ENCODE measurements at places on chromosomes 5 and 9.

- no peak for DNase-seq
Observed at GRCh38 chr5:5353681-5354080, 68.8 kb upstream of the ICE1 start.

DNA sequence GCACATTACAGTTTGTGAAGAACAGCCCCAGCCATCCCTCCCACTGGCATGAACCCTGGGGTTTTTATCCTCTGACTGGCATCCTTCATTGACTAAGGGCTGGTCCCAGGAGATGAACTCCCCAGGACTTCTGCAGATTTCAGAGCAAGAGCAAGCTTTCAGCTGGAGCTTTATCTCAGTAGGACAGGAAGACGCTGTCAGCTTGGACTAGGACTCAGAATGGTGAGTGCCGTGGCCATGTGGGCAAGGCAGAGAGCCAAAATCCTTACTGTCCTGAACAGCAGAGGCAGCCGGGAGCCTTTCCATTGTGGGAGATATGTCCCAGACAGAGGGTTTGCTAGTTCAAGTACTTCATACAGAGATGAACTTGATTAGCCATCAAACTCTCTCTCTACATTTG is 3.2 kb upstream of the ACOT12 start:
- DNase-seq: no peak

GRCh38 chr9:78005231-78006002 is 26.2 kb downstream of the GNAQ start:
- no peak for DNase-seq

DNA sequence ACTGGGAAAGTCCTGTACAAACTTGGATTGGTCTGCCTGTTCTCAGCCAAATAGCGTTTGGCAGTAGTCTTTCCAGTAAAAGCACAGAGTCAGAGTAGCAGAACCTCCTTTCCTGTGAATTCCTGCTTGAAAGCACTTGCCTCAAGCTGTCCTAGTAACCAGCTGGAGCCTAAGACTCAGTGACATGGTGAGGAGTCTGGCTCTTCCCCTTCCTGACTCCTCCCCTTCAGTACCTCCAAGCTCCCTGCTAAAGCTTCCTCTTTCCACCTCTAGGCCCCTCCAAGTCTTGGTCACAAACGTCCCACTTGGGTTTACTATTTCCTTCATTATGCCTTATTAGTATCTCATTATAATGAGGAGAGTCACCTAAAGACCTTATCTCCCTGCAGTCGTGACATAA is 21.4 kb upstream of the FAM81B start:
- no peak for DNase-seq

DNA sequence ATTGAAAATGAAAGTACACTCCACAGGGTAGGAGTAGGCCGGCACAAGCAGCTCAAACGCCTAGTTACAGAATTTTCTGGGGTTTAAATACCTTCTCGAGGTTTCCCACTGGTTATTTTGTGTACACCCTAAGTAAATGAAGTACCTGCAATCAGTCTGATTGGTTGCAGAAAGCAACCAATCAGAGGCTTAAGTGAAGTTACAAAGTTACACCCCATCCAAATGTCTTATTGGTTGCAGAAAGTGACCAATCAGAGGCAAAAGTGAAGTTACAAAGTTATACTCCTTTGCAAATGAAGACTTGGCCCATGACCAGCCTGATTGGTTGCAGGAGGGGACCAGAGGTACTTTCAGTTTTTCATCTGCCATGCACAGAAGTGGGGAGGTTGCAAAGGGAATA is 33.2 kb upstream of the ERAP2 start:
- no peak for DNase-seq

DNA sequence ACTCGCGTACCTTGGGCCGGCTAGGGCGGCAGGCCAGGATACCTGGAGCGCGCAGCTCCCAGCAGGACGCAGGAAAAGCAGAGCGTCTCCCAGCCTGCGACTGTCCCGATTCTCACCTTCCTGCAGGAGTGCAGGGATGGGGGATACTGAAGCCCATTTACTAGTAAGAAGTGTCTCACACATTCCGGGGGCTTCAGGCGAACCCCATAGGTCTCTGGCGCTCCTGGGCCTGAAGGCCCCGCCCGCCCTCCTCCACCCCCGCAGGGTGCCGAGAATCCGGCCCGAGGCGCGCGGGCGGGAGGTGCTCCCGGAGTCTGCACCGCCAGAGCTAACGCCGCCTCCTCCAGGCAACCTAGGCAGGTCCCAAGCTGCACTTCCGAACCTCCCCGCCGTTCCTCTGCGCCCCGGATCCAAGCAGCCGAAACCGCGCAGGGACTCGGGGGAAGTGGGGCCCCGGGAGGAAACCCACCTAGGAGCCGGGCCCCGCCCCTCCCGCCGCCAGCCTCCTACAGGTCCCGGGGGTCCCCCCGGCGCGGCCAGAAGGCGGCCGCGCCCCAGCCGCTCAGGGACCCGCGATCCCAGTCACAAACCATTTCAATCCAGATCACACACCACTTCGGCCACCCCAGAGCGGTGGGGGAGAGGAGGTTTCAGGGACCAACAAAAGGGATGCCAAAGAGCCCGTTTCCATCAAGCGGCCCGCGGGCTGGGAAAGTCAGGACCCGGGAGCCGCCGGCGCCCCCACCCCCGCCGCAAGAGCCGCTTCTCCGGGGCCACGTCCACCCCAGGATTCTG is 1.2 kb downstream of the ROR2 start:
- no peak for DNase-seq

GRCh38 chr5:76547242-76547890 is 75.8 kb downstream of the F2RL2 start:
- no peak for DNase-seq

DNA sequence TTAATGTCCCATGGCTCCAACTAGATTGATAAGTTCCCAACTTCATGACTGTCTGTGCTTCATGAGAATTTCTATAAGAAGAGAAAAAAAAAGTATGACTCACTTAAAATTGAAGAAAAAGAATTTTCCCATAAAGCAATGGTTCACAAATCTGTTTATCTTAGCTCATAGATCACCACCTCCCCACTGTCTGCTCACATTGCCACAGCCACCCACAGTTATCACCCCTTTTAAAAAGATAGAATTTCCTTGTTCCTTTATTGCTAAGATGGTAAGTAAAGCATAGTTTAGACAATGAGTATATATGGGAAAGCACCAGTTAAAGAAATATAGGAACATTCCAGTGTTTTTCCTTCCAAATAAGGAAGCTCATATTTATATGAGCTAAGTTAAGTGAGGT is 67.1 kb downstream of the ALDH7A1 start:
- DNase-seq: no peak

DNA sequence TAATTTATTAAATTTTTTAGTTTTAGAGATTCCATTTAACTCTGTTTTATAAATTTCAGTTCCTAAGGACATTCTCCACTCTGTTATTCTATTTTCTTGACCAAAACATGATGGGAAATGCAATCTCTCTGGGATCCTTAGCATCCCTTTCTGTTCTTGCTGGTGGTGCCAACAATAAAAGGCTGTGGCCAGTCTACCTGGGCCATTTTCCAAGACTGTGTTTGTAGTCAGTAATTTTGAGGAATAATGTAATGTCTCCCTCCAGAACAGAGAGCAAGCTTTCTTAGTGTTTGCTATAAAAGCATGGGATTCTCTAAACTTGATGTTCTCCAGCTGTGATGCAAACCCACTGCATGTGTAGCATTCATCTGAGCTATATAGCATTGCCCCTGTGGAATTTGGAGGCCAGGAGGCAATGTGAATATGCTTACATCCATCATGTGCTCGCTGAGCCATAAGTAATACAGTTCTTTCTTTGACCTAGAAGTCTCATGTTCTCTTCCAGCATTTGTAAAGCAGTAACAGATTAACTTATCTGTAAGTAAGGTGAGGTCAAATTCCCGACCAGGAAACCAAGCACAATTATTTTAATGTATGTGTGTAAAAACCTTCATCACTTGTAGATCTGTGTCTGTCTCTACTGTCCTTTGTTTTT is 211.5 kb upstream of the TAS2R1 start:
- DNase-seq: no peak

DNA sequence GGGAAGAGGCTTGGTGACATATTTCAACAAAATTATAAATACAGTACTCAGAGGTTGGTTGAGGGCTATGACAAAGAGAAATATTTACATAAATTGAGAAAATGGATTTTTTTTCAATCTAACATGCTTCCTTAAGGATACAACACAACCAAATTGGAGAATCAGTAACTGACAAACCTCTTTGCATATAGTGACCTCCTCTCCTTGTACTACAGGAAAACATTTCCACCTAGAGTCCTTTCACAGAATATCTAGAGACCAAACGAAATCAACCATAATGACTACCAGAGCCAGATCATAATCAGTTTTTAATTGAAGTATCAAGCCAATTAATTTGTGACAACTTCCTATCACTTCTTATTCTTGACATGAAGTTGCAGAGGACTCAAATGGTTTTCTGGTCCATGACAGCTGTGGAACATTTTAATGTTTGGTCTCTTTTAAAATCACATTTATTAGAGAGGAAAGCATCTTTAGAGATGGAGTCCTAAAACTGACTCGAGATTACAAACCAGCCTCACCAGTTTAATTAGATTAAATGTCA is 1636.5 kb upstream of the C9orf72 start:
- DNase-seq: no peak

GRCh38 chr5:166302166-166302565 is 1989.3 kb upstream of the WWC1 start:
- no peak for DNase-seq

DNA sequence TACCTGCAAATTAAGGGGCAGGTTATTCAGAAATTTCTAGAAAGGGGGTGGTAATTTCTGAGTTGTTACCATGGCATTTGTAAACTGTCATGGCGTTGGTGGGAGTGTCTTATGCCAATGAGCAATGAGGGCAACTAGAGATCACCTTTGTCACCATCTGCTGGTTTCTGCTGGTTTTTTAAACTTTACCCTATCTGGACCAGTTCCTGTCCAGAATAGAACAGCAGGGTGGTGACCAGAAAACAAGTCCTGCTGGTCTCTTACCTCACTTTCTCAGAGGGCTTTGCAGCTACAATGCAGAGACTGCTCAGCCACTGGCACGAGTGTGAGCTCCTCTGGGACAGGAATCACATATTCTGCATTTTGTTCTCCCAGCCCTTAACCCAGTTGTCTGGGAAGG is 51.4 kb downstream of the FAM114A2 start:
- DNase-seq: no peak

GRCh38 chr5:133192716-133193115 is 140.9 kb downstream of the HSPA4 start:
- no peak for DNase-seq

DNA sequence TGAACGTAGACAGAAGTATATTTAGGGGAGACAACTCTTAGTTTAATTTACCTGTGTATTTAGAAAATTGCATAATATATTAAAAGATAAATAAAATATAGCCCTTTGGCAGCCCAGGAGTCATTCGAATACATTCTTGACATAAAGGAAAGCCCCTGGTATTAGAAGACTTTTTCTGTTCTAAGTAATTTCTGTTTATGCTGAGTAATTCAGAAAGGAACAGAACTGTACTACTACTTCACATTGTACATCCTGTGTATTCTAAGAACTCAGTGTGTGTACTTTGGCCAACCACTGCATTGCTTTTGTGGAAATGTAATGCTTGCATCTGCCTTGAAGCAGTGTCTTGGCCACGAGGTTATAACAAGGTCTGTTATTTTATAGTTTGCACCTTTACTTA is 136.4 kb downstream of the KDM4C start:
- no peak for DNase-seq

DNA sequence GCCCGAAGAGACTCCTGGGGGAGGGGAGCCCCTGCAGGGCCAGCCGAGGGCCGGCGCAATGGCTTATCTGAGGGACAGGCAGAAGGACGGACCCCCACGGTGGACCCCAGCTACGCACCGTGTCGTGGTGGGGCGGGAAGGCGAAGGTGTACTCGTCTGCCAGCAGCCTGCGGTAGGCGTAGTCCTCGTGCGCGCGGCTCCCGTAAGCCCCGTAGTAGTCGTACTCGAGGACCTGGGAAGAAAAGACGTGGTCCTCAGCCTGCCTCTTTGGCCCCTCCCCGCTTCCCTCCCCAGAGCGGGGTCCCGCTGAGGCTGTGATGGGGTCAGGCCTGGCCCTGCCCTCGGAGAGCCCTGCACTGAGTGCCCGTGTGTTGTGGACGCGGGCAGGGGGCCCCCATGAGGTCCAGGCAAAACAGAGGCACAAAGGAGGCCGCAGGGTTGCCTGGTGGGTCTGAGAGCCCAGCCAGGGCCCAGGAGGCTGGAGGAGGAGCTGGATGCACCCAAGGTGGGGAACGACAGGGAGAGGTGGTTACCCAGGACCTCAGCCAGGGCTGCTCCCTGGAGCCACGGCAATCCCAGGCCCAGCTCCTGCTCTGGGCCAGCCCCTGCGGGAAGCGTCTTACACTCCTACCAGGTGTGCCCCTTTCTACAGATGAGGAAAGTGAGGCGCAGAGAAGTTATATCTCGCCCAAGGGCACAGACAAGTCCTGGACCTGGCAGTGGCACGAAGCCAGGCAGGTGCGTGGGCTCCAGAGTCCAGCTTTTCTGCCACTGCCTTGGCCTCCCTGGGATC is 35.2 kb downstream of the SARDH start:
- no peak for DNase-seq

GRCh38 chr5:16245956-16246355 is 66.4 kb upstream of the MARCHF11 start:
- no peak for DNase-seq

DNA sequence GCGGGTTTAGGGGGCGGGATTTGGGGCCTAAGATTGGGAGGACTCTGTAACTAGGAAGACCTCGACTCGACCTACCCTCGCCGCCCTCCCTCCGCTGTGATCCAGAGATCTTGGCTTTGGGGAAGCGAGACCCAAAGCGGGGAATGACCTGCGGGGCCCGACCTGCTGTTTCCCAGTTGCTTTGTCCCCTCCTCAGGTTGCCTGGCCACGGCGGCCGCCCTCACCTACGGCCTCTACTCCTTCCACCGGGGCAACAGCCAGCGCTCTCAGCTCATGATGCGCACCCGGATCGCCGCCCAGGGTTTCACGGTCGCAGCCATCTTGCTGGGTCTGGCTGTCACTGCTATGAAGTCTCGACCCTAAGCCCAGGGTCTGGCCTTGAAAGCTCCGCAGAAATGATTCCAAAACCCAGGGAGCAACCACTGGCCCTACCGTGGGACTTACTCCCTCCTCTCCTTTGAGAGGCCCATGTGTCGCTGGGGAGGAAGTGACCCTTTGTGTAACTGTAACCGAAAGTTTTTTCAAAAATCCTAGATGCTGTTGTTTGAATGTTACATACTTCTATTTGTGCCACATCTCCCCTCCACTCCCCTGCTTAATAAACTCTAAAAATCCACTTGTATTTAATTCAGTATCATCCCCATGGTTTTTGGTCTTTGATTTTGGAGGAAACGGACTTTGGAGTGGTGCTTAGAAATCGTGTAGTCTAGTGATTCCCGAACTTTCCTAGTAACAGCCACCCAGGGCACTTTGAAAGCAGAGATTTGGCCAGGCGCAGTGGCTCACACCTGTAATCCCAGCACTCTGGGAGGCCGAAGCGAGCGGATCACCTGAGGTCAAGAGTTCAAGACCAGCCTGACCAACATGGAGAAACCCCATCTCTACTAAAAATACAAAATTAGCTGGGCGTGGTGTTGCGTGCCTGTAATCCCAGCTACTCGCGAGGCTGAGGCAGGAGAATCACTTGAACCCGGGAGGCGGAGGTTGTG is 878 bp downstream of the HIGD2A start:
- DNase-seq: no peak

DNA sequence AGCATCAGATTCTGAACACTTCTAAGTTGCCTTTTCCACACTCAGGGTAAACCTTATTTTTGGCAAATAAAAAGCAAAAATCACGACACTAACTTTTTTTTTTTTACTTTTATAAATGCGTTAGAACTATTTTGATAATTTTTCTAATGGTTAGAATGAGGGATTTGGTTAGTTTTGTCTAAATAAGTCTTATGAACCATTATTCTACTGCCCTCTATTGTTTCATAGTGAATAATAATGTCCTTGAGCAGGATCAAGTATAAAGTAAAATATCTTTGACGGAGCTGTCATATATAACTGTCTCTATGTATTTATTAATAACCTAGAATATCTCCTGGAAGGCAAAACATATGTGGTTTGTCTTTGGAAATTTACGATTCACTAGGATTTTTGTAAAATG is 631.8 kb downstream of the GABRG2 start:
- DNase-seq: no peak
